OCI-M1 (cell line): ENCODE measurements at places on chromosomes 5 and 9.

DNA sequence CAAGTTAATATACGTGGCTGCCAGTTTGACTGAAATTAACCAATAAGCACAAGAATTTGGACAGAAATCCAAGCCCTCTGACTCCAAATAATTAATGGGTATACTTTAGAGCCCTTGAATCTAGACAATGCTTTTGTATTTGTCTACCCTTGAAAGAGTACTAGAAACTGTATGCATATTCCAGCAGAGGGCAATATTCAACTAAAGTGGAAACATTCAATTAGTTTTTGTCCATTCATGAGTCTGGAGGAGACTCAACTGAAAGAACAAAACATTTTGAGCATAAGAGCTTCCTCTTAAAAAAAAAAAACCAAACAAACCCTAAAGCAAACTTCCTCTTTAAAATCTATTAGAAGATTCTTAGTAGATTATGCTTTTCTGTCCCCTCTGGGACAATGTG is 157.8 kb downstream of the ARHGEF28 start:
- peak; percentile 51 for DNase-seq

- no peak for DNase-seq
Measured at GRCh38 chr5:173237875-173238220, 2.8 kb upstream of the NKX2-5 start.

- peak; percentile 68 for DNase-seq
Measured at GRCh38 chr9:110217656-110218099, 9.7 kb upstream of the C9orf152 start.

GRCh38 chr5:111739416-111739815 is 17.6 kb downstream of the NREP start:
- no peak for DNase-seq

- no peak for DNase-seq
Measured at GRCh38 chr9:91282292-91282691, 79.4 kb downstream of the AUH start.

DNA sequence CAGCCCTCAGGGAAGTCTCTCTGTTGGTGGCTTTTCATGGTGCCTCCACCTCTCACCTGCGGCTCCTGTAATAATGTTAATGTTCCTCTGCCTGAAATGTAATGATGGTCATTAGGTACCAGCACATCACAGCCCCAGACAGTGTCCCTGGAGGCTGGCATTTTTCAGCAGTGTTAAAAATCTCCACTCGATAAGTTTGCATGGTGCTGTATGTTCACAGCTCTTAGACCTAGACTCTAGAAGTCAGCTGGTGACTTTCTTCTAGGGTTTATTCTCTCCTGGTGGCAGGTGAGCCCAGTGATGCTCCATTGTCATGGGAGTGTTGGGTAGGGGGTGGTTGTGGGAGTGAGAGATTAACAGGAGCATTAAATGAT is 53.1 kb downstream of the GPR107 start:
- no peak for DNase-seq

GRCh38 chr5:96297867-96298266 is 135.2 kb downstream of the PCSK1 start:
- DNase-seq: no peak

- no peak for DNase-seq
Measured at GRCh38 chr5:105274079-105274478, 1711.5 kb upstream of the NUDT12 start.

DNA sequence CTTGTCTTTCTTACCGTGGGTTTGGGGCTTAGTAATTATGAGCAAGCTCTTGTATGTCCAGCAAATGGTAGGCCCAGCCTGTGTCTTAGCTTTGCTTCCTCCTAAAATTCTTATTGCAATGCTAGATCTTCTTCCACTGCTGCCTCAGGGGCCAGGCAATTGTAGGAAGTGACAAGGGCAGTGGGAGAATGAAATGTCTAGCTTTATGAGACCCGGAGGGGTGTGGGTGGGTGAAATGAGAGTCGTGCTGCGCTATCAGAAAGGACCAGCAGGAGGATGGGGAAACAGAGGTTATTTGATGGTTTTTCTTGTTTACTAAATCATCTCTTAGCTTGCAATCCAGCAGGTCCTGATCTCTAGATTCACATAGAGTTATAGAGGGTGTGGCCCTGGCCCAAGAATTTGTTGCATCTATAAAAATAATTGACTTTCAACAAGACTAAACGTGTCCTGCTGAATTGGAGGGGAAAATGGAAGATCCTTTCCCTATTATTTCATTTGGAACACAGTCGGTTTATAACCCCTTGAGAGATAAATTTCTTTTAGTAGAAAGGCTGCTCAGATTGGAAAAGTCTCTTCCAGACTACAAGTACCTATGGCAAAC is 43.7 kb downstream of the ZNF366 start:
- DNase-seq: peak; percentile 61

- no peak for DNase-seq
Measured at GRCh38 chr5:62369039-62369438, 34.7 kb downstream of the DIMT1 start.

GRCh38 chr5:74422671-74423070 is 217.9 kb downstream of the ENC1 start:
- no peak for DNase-seq

DNA sequence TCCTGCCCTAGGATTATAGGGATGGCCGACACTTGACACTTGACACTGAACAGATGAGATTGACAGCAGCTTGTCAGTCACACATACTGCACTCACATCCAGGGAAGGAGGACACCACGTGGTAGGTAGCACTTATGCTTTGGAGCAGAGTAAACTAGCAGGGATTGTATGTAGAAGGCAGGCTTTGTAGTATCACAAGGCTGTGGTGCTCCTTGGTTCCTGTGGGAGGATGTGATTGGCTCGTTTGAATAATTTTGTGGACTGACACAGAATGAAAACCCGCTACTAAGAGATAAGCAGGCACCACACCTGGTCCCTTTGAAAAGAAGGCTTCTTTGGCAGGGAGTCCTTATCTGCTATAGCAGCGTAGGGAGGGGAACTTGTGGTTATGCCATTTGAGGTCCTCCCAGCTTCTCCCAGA is 63.6 kb upstream of the IL12B start:
- peak; percentile 88 for DNase-seq

GRCh38 chr9:107213561-107214028 is 69.5 kb upstream of the RAD23B start:
- no peak for DNase-seq

DNA sequence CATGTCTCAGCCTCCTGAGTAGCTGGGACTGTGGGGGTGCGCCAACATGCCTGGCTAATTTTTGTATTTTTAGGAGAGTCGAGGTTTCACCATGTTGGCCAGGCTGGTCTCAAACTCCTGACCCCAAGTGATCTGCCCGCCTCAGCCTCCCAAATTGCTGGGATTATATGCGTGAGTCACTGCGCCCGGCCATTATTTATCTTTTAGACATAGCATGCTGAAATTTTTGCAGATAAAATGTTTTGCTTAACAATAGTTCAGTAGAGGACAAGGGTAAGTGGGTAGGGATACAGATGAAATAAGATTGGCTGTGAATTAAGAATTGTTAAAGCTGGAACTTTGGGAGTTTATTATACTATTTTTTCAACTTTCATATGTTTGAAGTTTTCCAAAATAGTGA is 150.8 kb upstream of the GRHPR start:
- no peak for DNase-seq

GRCh38 chr9:73539881-73540390 is 388.3 kb downstream of the ANXA1 start:
- DNase-seq: no peak

GRCh38 chr9:93900436-93900819 is 54.7 kb downstream of the BARX1 start:
- DNase-seq: no peak

DNA sequence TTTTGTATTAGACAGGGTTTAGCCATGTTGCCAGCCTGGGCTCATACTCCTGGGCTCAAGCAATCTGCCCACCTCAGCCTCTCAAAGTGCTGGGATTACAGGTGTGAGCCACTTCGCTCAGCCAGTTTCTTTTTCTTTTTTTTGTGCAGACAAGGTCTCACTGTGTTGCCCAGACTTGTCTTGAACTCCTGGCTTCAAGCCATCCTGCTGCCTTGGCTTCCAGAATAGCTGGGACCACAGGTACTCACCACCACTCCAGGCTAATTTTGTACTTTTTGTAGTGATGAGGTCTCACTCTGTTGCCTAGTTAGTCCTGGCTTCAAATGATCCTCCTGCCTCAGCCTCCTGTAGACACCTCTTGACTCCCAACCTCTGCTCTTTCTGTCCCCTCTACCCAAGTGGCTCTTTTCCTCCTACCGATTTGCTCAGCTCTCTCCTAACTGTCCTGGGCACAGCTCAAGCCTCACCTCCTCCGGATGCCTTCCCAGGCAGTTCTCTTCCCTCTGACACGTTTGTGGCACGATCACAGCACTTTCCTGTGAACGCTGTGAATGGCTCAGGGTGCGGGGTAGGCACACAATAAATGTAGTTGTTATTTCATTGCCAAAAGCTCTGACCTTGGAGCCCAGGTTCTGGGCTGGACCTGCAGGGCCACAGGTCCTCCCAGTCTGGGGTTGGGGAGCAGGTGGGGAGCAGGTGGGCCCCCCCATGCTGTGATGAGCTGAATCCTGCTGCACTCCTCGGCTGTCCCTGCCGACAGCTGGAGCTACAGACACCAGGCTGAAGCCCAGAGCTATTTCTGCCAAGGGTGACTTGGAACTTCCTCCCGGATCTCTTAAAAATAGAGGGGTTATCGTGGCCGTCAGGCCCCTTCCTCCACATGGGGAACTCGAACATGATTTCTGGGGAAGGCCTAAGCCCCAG is 23.9 kb downstream of the GFI1B start:
- DNase-seq: peak; percentile 67

GRCh38 chr5:122129306-122129705 is at the start of gene ZNF474:
ZNF474 (plus strand) TSS chr5:122129546; CDS start chr5:122151991, 22,445 bp downstream.
- peak; percentile 5 for DNase-seq

GRCh38 chr9:93218671-93219420 is 34.9 kb downstream of the WNK2 start:
- no peak for DNase-seq

DNA sequence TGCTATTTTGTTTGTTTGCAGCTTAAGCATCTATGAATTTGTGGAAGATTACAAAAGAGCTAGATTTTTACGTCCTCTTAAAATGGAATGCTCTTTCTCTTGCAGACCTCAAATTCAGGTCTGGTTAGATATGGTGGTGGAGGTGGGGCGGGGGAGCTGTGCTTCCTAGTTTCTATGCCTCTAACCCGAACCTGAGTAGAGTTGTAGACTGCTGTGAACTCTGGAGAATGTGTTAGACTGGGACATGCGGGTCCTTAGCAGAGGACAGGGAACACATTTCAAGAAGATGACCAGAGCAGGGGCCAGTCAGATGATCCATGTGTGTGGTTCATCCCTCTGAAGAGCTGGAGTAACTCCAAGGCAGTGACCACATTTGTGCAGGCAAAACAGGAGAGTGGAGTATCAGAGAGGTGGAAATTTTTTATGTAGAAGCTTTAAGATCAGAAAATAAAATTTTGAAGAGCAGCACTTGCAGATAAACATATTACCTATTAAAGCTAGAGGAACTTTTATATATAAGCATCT is 154.9 kb downstream of the FAM174A start:
- no peak for DNase-seq

- peak; percentile 10 for DNase-seq
Measured at GRCh38 chr9:135130207-135130976, 42.9 kb downstream of the OLFM1 start.
